ENCODE measurements at places on chromosomes 16 and 17.

GRCh38 chr17:68711858-68712257 lies 110.7 kb upstream of the FAM20A start:
- DNase-seq: no peak

GRCh38 chr16:88389621-88390160 lies 6.9 kb downstream of the ZNF469 start:
- no peak for DNase-seq

DNA sequence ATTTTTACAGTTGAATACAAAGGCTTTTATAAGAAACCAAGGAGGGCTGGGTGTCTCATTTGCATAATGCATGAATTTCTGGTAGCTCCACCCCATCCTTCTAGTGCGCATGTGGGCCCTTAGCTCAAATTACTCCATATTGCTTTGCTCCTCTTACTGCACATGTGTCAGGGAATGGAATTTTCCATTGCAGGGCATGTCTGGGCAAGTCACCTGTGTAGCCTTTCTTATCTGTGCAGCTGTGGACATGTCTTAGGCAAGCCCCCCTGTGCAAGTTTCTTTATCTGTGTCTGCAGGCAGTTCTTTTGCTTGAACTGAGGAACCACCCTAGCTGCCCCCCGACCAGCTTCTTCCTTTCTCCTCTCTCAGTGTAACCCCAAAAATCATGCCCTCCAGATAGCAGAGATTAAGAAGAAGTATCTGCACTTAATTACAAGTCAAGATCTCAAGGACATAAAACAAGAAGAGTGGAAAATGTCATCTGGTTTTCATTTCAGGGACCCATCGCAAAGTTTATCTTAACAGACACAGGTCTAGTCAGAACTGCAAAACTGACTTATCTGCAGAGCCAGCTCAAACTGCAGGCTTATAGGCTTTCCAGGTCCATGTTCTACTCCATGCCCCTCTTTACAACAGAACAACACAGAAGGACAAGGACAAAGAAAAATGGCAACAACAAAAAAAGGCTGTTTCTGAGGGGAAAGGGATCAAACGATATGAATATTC lies 137.9 kb upstream of the HS3ST4 start:
- DNase-seq: no peak

GRCh38 chr17:38589462-38590114 lies 16.2 kb downstream of the SRCIN1 start:
- no peak for DNase-seq

DNA sequence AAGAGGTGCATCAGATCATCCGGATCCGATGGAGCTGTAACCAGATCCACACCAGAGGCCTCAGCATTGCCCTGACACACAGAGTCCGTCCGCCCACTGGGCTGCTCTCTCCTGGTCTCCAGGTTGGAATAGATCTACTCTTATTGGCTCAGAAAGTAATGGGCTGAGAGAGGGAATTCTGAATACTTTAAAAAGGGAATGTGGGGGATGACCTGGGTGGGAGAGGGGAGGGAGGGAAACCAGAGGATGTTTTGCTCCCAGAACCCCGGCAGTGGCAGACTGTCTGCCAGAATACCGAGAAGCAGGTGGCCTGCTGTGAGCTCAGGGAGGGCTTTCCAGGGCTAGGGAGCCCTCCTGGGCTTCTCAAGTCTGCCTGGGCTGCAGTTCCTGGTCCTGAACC lies 126.5 kb downstream of the ENGASE start:
- DNase-seq: no peak

GRCh38 chr16:88692861-88693260 lies 6.6 kb upstream of the SNAI3 start:
- no peak for DNase-seq

DNA sequence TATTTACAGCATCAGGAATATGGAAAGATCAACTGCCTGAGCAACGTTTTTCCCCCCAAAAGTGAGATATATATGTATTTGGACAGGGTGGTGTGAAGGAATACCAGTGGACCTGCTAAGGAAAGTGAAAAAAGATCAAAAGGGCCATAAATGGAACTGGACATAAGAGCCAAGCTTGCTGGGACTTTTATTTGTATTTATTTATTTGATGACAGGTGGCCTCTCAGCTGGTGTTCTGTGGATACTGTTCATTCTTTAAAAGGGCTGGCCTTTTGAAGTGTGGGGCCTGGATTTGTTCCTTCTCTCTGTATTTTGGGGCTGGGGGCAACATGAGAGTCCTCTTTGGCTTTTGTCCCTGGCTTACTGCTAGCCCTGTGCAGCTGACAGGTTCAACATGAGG lies 306.6 kb upstream of the N4BP1 start:
- no peak for DNase-seq

GRCh38 chr16:88941913-88942909 lies 34.8 kb downstream of the CBFA2T3 start:
- peak; percentile 79 for DNase-seq

GRCh38 chr16:85137323-85138072 lies 25.2 kb upstream of the CIBAR2 start:
- DNase-seq: no peak

GRCh38 chr17:73987845-73988509 lies 215.5 kb upstream of the RPL38 start:
- no peak for DNase-seq

DNA sequence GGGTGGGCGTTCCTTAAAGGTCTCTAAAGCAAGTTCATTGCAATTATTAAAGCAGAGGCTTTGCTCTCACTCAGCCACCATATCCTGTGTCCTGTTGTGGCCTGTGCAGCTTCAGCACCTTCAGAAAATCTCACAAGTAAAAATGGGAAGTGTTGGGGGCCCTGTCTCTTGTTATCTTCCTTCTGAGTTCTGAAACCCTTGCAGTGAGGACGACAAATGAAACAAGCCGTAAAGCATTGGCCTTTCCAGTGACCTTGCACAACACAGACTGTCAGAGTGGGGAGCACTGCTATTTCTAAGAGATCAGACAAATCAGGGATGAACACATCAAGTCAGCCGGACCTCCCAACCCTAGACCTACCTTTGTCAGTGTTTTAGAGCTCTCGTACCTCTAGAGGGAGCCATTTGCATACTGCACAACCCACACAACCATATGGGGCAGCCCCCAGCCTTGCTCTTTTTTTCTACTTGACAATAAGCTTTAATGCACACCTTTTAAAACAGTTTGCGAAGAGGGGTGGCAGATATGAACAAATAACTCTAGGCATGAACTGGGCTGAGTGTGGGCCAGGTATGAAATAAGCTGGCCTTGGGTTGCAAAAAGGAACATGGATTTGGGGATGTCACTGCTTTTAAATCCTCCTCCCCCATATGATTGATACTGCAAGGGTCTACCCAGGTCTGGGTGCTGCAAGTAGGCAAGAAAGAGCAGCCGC lies 89.8 kb downstream of the KATNIP start:
- peak; percentile 38 for DNase-seq

DNA sequence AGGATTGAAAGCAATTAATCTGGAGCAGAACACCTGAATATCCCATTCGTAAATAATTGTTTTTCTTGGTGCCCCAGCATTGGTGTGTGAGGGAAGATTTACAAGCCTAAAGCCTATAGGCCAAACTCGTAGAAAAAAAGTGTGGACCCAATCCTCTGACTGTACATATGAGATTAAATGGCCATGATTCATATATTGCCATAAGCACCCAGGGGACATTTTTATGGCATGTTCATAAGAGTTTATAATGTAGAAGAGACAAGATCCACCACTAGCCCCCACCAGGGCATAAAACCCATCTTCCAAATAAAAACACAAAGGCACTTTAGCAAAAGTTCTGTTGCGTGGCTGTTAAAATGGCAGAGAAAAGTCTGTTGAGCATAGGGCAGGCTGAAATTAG lies 15.5 kb upstream of the SALL1 start:
- DNase-seq: no peak

DNA sequence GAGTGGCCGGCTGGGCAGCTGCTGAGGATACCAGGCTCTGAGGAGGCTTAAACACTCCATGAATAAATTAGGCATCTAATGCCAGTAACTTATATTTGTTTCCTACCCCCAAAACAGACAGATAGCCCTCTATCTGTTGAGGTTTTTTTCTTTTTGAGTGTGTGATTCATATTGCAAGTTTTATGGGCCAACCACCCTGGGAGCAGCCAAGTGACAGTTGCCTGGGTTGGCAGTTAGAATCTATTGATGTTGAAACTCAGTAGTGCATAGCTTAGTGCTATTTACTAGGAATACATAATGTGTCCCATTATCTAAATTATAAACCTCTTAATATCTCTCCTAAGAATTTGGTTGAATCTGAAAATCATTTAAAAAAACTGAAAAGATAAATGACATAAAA lies 397.4 kb downstream of the CA10 start:
- no peak for DNase-seq

GRCh38 chr17:78675836-78676235 lies 98.6 kb upstream of the DNAH17 start:
- DNase-seq: no peak

- DNase-seq: no peak
Measured at GRCh38 chr17:13750816-13751793, 149.4 kb upstream of the HS3ST3A1 start.

GRCh38 chr16:86509759-86510464 lies 415 bp upstream of the FOXF1 start:
- no peak for DNase-seq

Measured in stimulated activated CD8-positive, alpha-beta memory T cell treated with anti-CD3 and anti-CD28 coated beads, Interleukin-4, amount 100 ng/mL, for 48 hours (primary cell).